LNCaP clone FGC (cell line): ENCODE measurements at places on chromosomes 2 and 18.
A peak's percentile ranks its signal among the peaks of the same experiment; 100 is the strongest.

GRCh38 chr2:25401307-25402026 is 59.7 kb upstream of the DNMT3A start:
- no peak for DNase-seq

DNA sequence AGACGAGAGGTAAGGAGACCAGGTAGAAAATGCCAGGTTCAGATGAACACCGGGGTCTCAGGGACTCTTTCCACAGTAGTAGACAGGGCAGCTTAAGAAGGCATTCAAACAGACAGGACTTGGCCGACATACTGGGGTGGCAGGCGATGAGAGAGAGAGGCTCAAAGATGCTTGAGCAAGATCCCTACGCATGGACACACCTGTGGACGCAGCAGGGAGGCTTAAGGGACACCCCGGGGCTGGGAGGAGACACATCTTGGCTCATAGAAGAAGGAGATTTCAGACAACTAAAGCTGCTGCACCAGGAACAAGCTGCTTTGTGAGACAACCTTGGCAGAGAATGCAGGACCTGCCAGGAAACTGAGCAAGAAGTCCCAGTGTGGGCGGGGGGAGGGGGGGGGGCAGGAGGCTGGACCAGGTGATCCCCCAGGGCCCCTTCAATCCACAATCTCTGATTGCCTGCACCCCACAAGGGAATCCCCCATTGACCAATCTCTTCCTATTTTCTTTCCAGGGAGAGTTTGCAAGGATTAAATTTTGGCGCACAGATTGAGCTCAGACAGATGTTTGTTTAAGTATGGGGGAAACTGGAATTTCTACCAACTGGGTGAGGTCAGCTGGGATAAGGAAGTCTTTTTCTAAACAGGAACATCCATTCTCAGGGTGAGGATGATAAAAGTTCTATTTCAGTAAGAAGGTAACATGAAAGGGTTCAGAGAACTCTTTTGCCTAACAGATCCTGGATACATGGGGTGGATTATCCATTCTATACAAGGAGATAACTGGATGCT is 400.7 kb downstream of the NBAS start:
- no peak for DNase-seq

DNA sequence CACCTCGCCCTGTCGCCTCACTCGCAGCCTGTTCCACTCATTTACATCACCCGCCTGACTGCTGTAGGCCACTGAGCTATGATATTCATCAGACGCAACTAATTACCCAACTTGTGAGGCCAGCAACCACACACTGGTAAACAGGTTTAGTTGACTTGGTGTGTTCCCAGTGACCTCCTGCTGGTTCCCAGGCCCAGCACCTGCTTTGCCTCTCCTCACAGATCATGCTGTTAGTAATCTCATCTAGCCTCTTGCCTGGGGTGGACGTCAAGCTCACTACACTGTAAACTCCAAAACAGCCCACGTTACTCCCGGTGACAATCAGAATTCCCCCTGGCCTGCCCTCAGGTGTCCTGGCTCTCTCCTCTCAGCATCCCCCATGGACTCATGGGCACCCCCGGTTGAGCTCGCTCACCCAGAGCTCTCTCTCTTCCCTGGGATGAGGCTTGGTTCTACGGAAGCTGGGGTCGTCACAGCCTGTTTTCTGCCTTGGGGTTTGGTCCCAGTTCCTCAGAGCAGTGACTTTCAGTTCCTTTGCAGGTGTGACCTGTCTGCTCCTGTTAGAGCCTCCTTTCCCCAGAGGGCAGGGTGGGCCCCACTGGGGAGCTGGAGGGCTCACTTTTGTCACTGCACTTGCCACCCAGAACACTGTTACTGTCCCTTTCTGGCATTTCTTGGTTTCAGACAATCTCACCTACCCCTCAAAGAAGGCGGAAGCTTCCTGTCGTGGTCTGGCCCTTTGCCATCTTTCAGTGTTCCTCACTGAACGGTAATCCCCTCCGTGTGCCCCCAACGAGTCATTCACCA is 40.3 kb downstream of the INPP5D start:
- DNase-seq: no peak

- DNase-seq: no peak
Observed at GRCh38 chr2:133773854-133774653, 205.8 kb upstream of the NCKAP5 start.

DNA sequence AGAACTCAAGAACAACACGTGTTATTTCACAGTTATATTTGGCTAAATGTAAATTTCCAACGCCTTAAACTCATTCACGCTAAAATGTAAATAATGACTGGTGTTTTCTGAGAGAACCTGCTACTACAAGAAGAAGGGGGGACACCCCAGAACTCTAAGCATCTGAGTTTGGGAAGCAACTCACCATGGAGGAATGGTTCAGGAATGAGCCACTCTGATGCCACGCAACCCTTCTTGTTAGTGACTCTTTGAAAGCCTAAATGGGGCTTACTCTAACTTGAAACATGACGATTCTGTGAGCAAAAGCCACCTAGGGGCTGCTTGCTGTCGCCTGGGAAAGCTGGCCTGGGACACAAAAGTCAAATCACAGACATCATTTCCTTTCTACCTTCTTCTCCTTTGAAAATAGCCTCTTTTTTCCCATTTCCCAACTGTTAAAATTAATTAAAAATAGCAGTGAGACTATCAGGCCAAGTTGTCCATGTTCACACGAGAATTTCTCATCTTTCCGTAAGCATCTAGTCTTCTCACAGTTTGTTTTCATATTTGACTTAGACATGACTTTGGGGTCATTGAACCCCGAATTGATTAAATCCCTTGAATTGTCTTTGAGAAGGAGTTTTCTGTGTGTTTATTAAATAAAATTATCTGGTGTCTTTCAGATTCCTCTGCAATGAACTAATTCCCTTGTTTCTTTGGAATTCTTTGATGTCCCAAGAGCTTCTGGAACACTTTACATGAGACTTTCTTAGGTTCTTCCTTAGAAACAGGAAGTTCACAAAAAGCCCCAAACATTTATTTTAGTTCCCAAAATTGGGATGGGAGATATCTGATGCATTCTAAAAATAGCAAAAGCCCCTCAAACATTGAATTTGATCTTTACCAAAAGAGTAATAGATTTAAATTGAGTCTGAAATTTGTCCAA is 75.5 kb upstream of the CABLES1 start:
- DNase-seq: no peak

DNA sequence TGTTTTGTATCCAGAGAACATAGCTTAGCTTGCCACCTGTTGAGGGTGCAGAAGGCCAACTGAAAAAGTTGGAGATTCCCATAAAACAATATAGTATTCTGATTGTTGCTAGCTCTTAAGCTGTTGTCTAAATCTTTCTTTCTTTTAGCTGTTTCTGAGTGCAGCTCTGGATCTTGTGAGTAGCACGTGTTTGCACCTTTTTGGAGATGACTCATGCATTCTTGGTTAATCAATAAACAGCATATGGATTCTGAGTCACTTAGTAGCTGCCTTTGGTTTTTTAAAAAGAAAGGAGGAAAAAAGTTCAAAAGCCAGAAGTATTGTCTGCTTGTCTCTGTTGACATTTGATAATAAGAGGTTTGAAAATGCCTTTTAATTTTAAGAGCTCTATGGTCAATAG is 483.0 kb upstream of the FSIP2 start:
- DNase-seq: no peak

- peak; percentile 23 for DNase-seq
Observed at GRCh38 chr2:157194097-157194688, 63.3 kb upstream of the GALNT5 start.

GRCh38 chr2:122955776-122956175 is 1069.3 kb upstream of the CNTNAP5 start:
- DNase-seq: no peak

GRCh38 chr2:230323385-230324106 is 3.4 kb upstream of the SP140L start:
- DNase-seq: no peak

- no peak for DNase-seq
Observed at GRCh38 chr2:212929116-212929515, 222.3 kb downstream of the IKZF2 start.

GRCh38 chr2:96542357-96542977 is 5.9 kb downstream of the ARID5A start:
- no peak for DNase-seq

GRCh38 chr18:42052122-42052708 is 97.2 kb downstream of the PIK3C3 start:
- DNase-seq: no peak
